ENCODE measurements at places on chromosomes 5 and 9.

DNA sequence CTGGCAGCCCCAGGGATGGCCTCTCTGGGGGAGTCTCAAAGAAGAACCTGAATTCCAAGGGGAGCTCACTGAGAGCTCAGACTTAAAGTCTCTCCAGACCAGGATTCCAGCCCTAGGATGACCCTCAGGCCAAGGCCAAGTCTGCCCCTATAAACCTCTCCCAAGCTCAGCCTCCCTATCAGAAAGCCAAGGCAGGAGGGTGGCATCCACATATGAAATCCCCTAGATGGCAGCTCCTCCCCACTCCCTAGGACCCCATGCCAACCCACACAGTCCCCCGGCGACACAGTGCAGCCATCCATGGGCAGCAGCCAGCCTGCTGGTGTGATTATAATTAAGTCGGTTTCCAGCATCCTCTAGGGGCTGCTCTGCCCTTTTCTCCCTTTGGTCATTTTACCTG lies 269.9 kb downstream of the CDK5RAP2 start:
- DNase-seq = no peak

- DNase-seq = no peak
Measured at GRCh38 chr5:171122372-171122771, 186.7 kb upstream of the TLX3 start.

- no peak for DNase-seq
Measured at GRCh38 chr5:127967323-127967982, 116.1 kb upstream of the SLC12A2 start.

GRCh38 chr9:135815830-135816650 lies 91.3 kb downstream of the CAMSAP1 start:
- DNase-seq = no peak

DNA sequence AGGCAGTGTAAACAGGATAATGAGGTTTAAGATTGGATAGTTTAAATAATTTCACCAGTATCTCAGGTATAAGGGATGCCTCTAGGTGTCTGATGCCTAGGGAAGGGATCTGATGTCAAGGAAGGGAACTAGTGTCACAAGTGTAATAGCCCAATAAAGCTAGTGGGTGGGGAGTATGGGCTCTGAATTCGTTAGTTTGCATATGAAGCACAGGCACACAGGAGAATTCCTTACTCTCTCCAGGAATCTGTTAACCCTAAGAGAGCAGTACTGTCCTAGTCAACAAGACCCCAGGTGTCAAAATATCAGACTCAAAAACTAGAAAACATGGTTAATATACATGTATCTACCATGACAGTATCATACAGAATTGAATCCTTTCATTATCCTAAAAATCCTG lies 352.5 kb upstream of the CYLC2 start:
- no peak for DNase-seq

GRCh38 chr5:76475385-76475784 lies 72.3 kb downstream of the IQGAP2 start:
- no peak for DNase-seq

DNA sequence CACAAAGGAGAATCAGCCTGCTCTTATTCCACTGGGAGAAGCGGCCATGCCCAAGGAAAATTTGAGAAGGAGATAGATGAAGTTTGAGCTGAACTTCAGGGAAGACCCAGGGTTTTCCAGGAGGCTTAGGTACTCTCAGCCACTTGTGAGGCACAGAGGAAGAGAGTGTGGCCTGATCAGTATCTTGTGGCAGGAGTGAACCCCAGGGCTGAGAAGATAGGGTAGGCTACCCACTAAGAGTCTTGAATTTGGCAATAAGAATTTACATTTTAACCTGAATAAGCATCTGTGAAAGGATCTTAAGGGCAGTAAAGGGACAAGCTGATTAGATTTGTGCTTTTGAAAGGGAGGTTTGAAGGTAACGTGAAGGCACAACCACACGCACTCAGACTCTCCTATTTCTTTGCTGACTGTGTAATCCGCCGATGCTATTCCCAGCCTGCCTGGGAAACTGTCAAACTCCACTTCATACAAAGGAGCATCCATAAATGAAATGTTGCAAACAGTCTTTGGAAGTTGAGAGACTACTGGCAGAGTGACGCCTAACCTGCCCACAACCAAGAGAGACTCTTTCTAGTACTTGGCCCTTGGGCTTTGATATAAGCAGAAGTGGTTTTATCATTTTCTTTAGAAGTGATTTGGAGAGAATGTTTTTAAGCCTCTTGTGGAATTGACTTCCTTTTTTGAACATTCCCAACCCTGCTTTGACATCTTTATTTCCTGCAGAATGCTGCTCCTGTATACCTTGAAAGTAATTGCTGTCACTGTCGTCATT lies 108.2 kb upstream of the VCAN start:
- no peak for DNase-seq

- DNase-seq = no peak
Measured at GRCh38 chr9:82031538-82032280, 43.1 kb downstream of the SPATA31D1 start.
